ENCODE measurements at places on chromosomes 7 and 10.

DNA sequence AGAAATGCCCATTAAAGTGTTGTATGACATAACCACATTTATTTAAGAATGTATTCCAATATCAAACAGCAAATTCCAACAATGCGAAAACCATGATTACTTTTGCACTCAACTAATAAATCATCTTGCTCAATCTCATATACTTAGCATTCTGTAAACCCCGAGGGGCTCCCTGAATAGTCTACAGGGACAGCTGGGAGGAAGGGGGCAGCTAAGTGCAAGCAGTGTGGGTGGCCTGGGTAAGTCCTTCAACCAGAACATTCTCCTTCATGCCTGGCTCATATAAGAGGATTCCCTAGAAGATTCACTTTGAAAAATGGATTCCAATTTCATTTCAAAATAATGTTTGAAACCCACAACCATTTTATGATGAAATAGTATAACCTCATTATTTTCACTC lies 355.5 kb downstream of the CDC14C start:
- no peak for DNase-seq

DNA sequence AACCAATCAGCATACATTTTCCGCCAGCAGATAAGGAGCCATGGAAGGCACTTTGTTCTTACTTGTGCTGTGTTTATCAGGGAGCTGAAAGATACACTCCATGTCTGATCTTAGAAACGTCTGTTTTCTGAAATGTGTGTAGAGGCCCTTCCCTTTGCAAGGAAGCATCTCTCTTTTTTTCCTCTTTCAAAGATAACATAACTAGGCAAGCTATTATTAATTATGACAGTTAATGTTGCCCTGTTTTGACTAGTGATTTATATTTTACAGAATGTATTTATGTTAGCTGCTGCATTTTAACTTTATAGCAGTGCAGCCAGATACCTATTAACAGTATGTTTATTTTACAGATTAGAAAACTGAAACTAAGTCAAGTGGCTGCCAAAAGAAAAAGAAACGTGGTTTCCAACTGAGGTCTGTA lies 683.2 kb upstream of the IGFBP3 start:
- DNase-seq = no peak

DNA sequence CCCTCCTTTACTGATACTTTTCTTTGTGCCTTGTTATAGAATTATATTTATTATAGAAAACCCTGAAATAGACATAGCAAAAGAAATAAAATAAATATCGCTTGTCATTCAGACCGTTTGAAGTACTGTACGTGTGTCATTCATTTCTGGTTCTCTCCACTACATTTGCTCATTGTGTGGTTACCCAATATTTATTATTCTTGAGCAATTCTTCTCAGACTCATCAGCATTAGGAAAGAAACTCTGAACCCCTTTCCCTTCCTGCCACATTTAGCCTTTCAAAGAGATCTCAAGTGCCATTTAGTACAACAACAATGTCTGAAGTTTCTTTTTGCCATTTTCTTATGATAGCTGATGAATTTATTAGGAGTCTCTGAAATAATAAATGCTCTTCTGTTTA lies 154.1 kb downstream of the KIAA1217 start:
- no peak for DNase-seq

GRCh38 chr7:134571101-134571500 lies 22.2 kb downstream of the AKR1B15 start:
- no peak for DNase-seq

GRCh38 chr10:64558094-64558835 lies 1037.1 kb downstream of the REEP3 start:
- no peak for DNase-seq

DNA sequence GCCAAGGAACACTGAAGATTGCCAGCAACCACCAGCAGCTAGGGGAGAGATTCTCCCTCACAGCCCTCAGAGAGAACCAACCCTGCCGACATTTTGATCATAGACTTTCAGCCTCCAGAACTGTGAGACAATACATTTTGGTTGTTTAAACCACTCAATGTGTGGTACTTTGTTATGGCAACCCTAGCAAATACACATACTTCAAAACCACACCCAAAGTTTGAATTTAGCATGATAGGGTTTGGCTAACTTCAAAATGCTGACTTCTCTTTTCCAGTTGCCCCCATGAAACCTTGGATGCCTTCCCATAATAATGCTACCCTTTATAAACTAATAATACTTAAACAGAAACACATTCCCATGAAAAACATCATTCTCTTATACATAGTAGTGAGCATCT lies 149.8 kb downstream of the DGKI start:
- no peak for DNase-seq

- DNase-seq = peak; percentile 30
These were observed 170.0 kb downstream of the PRKCQ start for GRCh38 chr10:6409971-6410643.

GRCh38 chr7:98400542-98401340 lies at the start of gene BAIAP2L1:
Gene BAIAP2L1 (minus strand): TSS chr7:98401090. CDS start chr7:98400852, 238 bp downstream.
- DNase-seq = peak; percentile 61

- no peak for DNase-seq
These were observed 27.8 kb upstream of the WDFY4 start for GRCh38 chr10:48656914-48657305.

DNA sequence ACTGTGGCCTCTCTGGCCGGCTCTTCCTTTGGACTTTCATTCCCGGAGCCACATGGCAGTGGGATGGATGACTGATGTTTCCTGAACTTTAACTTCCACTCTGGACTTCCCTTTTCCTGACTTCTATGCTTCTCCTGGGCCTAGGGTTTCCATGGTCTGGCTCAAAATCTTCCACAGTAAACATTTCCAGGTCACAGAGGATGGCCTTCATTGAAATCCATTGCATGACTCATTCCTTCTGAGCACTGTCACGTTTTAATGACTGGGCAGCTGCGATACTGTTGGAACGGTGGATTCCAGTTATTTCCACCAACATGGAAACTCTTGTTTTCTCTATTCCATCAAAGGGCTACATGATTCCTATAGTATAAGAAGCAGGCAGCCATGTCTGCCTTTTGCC lies 24.4 kb upstream of the ZNF273 start:
- DNase-seq = no peak
